ENCODE measurements at places on chromosomes 2 and 18.
A peak's percentile ranks its signal among the peaks of the same experiment; 100 is the strongest.

- no peak for DNase-seq
Measured at GRCh38 chr2:58039170-58039611, 7.4 kb upstream of the VRK2 start.

GRCh38 chr18:77197073-77197472 is 52.6 kb upstream of the GALR1 start:
- DNase-seq: no peak

- no peak for DNase-seq
Measured at GRCh38 chr2:12486205-12487118, 230.3 kb upstream of the TRIB2 start.

DNA sequence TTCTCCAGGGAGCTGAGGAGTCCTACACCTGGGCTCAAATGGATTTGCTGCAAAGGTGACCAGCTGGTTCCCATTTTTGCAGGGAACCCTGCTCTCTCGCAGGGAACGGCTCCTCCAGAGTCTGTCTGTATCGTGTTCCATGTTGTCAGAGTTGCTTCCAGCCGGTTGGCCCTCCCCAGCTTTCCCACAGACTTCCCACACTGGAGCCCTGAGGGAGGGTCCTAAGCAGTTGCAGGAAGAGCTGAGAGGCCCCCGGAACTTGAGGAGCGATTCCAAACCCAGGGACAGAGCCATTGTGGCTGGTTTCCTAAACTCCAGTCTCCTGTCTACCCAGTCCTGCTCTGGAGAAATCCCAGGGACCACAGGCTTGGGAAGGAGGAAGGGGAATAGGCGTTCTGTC is 121.7 kb upstream of the PPP1CB start:
- DNase-seq: no peak

DNA sequence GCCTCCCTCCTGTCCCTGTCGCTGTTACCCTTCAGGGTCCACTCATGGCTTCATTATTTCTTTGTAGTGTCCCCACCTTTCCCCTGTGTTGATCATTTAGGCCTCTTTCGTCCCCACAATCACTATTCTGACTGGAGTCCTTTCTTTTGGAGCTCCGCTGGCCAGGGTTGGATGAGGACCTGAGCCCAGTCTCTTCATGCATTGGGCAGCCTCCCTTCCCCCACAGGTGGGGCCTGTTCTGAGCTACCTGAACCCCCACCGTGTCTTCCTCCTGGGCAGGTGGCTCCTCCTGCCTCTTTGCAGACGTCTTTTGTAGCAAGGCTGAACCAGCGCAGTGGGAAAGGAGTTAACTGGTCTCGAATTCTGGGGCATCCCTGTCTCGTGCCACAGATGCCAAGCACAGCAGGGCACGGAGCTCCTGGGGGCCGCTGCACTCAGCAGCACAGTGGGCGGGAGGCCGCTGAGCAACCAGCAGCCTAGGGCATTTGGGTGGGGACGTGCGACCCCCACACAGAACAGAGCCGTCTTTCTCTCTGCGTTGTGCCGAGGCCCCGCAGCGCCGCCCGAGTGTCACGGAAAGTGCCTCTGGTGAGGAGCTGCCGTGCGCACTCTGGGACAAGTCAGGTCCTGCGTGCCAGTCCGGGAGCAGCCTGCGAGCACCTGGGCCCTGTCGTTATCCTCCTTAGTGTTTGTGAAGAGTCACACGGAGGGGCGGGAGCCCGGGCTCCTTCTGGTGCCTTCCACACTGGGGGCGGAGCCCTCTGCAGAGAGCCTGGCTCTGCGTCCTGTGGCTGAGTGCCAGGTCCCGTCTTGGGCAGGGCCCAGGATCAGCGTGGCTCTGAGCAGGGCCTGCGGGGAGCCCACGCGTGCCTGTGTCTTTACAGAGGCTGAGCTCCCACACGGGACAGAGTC is 130.1 kb downstream of the NFATC1 start:
- DNase-seq: peak; percentile 84

- no peak for DNase-seq
Measured at GRCh38 chr18:30870466-30870865, 172.1 kb downstream of the DSC3 start.

DNA sequence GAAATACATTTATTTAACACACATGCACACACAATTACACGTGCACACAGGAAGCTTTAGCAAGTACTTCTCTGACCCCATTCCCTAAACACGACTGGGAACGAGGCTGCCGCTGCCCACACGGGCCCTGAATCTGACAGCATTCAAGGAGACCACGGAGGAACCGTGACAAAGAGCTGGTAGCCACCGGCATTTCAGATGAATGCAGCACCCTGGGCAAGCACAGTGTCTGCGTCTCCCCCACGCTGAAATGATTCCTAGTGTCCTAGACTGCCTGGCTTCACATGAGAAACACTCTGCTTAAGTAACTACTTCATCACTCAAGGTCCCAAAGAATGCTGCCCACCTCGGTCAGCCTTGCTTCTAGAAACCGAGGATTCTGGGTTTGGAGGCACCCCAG is 95.0 kb downstream of the HDAC4 start:
- DNase-seq: no peak

DNA sequence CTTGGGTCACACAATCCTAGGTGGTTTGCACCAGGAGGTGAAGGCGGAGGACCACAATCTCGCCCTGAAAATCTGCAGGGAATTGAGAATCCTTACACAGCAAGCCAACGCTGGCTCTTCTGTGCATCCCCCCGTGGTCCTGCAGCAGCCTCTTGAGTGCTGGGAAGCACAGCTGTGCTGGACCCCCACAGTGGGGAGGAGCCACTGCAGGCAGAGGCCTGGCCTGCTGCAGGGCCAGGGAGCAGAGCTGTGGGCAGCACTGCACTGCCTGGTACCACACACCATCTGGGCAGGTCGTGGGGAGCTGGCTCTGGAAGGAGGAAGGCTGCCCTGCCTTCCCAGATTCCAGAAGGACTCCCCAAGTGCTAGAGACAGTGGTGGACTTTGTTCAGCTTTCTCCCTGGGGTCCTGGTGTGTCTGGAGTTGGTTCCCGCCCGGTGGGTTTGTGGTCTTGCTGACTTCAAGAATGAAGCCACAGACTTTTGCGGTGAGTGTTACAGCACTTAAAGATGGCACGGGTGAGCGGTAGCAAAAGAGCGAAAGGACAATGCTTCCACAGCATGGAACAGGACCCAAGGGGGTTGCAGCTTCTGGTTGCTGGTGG is 106.3 kb downstream of the FAM168B start:
- DNase-seq: peak; percentile 58

DNA sequence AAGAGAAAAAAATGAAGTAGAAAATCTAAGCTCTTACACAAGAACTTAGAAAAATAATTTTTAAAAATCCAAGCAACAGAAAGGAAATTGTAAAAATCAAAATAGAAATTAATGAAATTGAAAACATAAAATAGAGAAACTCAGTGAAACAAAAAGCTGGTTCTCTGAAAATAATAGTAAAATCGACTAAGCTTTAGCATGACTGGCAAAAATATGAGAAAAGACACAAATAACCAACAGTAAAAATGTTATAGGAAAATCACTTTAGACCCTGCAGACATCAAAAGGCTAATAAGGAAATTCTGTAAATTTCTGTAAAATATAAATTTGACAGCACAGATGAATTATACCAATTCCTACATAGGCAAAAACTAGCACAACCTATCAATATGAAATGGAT is 768.9 kb upstream of the LRRTM1 start:
- DNase-seq: no peak

GRCh38 chr18:6781142-6781714 is 51.7 kb downstream of the ARHGAP28 start:
- no peak for DNase-seq

GRCh38 chr2:8039732-8040131 is 642.1 kb upstream of the ID2 start:
- DNase-seq: no peak

- DNase-seq: no peak
Measured at GRCh38 chr2:36704475-36705150, 8.1 kb downstream of the VIT start.

- DNase-seq: no peak
Measured at GRCh38 chr2:37829202-37829601, 95.9 kb upstream of the RMDN2 start.

DNA sequence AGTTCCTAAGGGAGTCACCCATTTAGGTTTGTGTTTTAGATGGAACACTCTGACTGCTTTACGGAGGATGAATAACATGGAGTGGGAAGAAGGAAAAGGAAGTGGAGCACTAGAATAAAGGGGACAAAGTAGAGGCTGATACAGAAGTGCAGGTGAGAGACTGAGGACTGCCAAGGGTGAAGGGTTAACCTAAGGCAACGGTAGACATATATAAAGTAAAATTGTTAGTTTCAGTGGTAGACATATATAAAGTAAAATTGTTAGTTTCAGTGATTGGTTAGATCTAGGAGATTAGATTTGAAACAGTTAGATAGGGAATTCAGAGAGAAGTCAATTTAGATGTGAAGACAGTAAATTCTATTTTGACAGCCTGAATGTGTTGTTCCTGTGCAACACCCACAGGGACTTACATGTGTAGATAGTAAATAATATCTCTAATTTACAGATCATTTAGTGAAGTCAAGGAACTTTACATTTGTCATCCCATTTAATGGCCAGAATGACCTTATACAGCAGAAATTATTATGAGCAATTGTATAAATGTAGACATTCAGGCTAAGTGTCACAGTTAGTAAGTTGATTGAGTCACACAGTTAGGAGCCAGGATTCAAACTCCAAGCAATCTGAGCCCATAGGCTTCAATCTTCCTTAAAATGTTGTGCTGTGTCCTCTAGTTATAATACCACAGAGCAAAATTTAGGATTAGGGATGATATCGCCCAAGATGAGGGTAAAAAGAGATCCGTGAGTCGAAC is 270.8 kb upstream of the UBE2E3 start:
- DNase-seq: no peak

GRCh38 chr2:23541503-23542229 is 156.7 kb downstream of the KLHL29 start:
- DNase-seq: peak; percentile 33

DNA sequence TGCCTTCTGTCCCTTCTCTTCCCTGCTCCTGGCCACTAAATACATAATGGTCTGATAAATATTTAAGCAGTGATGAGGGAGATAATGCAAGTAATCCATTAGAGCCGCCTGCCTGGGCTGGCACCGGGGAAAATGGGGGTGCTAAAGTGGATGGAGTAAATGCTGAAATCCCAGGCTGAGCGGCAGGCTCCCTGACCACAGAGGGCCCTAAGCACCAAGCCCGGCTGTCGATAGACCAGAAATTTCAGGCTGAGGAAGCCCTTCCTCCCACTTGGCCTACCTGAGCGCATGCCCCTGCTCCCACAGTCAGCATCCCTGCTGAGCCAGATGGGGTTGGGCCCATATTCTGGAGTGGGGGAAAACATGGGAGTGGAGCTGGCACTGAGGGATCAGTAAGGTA is 197.5 kb upstream of the SKOR2 start:
- no peak for DNase-seq

DNA sequence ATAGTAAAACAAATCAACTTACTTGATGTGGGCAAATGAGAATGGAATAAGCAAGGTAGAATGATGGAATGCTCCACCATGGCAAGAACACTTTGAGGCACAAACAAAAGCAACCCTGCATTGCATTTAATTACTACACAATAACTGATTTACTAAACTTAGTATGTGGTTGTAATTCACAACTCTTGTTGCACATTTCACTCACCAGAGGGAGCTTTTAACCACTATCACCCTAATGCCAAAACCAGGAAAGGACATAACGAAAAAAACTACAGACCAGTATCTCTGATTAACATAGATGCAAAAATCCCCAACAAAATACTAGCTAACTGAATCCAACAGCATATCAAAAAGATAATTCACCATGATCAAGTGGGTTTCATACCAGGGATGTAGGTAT is 659.8 kb downstream of the CPS1 start:
- no peak for DNase-seq

DNA sequence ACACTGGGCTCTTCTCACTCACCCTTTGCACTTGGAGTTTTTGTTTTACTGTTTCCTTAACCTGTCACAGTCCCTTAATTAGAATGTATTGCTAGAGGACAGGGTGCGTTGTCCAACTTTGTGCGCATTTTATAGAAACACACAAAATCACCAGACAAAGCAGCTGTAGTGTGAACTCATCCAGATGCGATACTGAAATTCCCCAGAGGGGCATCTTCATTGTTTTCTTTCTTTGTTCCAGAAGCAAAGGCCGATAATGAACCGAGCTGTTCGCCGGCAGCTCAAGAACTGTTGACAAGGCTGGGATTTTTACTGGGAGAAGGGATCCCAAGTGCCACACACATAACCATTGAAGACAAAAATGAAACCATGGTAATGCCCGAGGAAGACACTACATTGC is 137.6 kb downstream of the WDSUB1 start:
- DNase-seq: no peak

- DNase-seq: no peak
Measured at GRCh38 chr2:86675104-86675503, 45.0 kb upstream of the RMND5A start.

DNA sequence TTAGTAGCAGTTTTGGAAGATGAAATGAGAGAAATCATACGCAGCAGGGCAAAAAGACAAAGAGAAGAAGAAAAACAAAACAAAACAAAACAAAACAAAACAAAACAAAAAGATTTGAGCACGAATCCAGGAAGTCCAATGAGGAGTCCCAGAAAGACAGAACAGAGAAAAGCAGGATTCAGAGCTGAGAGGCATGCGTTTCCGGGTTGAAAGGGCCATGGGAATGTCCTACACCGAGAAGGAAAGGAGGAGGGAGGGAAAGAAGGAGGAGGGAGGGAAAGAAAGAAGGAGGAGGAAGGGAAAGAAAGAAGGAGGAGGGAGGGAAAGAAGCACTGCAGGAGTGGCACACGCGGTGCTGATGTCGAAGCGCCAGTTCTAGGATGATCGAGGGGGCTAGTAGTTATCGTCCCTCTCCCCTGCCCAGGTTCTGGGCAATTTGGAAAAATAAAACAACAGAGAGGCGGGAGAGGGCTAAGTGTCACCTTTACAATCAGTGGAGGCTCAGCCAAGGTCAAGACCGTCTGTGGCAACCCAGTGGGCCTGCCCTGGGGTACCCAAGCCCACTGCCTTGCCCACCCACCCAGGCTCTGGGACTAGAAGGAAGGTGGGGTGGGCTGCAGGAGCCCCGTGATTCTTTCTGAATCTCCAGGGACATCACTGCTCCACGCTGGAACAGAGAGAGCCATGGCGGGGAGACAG is 68.4 kb downstream of the TWIST2 start:
- no peak for DNase-seq

- peak; percentile 18 for DNase-seq
Measured at GRCh38 chr2:234483568-234484251, 13.2 kb downstream of the ARL4C start.

DNA sequence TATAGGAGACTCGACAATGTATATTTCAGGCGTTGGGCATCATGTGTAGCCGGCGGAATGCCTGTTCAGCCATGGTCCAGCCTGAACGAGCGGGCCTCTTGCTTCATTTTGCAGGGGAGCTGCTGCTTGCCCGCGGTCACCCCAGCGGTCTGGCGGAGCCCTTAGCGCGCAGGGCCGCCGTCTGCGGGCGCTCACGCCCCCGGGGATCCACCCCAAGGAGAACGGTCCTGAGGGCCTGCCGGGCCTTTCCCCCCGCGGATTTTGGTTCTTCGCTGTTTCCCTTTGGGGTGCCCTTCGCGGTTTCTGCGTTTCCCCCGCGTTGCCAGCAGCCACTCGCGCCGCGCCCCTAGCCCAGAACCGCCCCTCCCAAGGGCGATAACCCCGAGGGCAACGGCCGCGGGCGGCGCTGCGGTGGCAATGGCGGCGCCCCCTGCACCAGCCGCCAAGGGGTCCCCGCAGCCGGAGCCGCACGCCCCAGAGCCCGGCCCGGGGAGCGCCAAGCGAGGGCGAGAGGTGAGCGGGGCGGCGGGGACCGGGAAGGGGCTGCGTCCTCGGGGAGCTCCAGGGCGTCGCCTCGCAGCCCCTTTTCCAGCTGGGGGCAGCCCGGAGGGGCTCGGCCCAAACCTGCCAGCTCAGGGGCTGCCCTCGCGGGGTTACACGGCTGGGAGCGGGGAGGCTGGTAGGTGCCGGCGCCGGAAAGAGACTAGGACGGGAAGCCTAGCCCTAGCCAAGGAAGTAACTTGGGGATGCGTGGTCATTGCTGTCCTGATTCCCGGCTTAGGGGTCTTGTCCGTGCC is at the start of gene MFSD2B:
MFSD2B (plus strand) TSS at position 406 of the 797 bp plus-strand sequence; CDS start at position 418, 12 bp downstream.
- DNase-seq: no peak

Data from DMS79 treated with DMSO at 0.1 percent for 48 hours (cell line).